ENCODE measurements at places on chromosomes 1 and 21. TPM values are rescaled to one million over a fixed set of nuclear protein-coding genes. Genes with fewer than 3 reads are reported as not detected.

The SPRR1A gene
- total RNA-seq: not detected

The TSPEAR gene
- total RNA-seq: not detected

The FHAD1 gene
- total RNA-seq: 0.35 TPM

The MAP10 gene
- 1.2 TPM for total RNA-seq

The SUSD4 gene
- total RNA-seq: 0.34 TPM

The S100B gene
- not detected for total RNA-seq

The SH2D1B gene
- total RNA-seq: 0.12 TPM

The ALX3 gene
- not detected for total RNA-seq

The CDC42BPA gene
- 6.4 TPM for total RNA-seq

The SLAMF6 gene
- not detected for total RNA-seq

The EPHB2 gene
- 49.1 TPM for total RNA-seq
